ENCODE measurements at places on chromosomes 12 and 14. TPM values are rescaled to one million over a fixed set of nuclear protein-coding genes. Genes with fewer than 3 reads are reported as not detected.

DNA sequence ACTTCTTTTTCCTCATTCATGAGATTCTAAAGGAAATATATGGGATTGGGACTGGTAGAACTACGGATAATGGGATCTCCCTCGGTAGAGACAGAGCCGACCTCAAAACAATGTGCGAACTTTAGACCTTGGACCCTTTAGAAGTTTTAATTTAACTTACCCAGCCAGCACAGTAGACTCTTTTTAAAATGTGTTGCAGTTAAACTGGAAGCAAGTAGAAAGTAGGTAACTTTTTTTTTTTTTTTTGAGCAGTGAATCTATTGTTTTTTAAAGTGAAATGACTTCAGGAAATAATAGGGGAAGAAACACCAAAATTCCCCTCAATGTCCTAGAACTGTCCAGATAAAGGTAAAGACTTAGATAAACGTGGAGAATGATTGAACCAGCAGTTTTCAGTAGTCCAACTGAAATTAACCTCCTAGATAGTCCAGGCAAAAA, 1.1 kb upstream of the ATXN2 start:
- DNase-seq: no peak

GRCh38 chr12:66453844-66454243, 151.6 kb downstream of the HELB start:
- DNase-seq: peak; percentile 2

DNA sequence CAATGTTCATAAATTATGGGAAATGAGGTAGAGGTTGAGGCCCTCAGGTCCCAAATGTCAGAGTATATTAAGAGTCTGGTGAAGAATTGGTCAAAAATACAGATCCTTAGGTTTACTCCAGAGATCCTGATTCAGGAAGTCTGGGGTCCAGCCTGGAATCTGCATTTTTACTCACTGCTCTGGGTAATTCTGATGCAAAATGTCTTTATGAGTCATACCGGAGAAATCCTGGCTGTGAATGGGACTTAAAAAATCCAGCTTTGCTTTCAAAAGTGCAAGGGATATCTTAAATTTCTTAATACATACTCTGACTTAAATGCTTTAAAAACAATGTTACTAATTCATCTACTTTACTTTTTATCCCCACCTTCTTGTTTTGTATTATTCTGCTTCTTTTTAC, 74.5 kb downstream of the FERMT2 start:
- DNase-seq: no peak

GRCh38 chr12:12663644-12664294, 32.2 kb downstream of the GPR19 start:
- no peak for DNase-seq

- DNase-seq: peak; percentile 46
Observed at GRCh38 chr12:1644534-1645438, 15.8 kb downstream of the WNT5B start.

DNA sequence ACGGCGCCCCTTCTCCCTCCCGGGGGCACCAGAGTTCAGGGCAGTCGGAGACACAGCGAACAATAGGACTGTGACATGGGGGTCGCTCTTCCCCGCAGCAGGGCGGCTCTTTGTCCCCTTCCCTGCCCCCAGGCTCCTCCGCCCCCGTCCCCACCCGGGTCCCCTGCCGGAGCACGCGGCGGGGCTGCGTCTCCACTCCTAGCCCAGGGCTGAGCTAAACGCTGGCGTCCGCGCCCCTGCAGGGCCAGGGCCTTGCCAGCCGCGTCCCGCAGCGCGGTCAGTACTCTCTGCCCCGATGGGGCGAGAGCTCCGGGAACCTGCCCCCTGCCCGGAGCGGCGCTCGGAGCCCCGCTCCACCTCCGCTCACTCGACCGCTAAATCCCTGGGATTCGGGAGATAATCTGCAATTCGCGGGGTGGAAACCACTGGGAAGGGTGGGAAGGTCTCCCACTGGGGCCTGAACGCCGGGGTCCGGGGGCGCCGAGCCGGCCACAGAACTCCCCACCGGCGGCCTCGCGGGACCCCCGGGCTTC, 825 bp upstream of the CCDC85C start:
- DNase-seq: peak; percentile 40

LBHD2 gene
- polyA plus RNA-seq: not detected

BAZ1A gene
- polyA plus RNA-seq: 24.7 TPM

HRK gene
- not detected for polyA plus RNA-seq

Data from mammary epithelial cell (primary cell).